ENCODE measurements at places on chromosomes 2 and 18.

DNA sequence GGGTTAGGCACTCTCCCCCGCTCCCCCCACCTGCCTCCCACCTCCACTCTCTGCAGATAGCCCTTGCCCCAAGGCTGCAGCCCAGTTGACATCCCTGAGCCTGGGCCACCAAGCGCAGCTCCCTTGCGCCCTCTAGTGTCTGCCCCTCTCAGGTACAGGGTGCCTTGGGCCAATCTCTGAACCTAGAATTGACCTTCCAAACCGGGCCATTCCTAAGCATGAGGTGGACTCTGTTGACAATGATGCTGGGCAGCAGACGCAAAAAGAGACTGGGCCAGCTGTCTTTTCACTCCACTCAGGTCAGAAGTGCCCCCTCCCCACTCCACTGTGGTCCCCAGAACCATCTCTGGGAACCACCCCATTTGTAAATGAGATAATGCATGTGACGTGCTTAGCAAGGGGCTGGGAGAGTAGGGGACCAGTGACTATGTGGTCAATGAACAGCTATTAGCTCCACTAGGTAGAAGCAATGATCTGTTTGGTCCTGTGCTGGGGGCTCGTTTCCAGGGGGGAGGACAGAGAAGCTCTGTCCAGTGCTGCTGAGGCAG is 43.3 kb upstream of the PLB1 start:
- DNase-seq: peak; percentile 61

DNA sequence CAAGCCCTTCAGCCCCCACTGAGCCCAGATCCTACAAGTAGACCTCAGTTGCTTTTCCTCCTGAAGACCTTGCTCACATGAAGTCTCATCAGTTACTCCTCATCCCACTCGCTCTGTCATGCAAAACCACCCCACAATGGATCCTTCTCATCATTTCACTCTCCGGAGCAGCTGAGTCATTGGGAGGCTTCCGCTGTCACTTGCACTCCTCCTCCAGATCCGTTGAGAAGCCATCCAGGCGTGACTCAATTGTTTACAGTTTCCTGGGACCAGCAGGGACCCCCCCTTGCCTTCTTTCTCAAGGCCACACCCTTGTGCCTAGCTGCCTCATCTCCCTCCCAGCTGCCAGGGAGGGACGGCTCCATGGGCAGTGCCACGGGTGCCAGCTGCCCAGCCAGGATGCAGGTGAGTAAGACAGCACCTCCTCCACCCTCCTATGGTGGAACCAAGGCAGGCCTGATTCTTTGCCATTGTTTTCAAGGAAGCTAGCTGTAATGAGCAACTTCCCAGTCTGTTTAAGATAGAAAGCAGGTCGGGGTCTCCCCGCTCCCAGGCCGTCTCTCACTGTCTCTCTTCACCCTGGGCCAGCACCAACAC is 16.3 kb downstream of the GPR55 start:
- no peak for DNase-seq

DNA sequence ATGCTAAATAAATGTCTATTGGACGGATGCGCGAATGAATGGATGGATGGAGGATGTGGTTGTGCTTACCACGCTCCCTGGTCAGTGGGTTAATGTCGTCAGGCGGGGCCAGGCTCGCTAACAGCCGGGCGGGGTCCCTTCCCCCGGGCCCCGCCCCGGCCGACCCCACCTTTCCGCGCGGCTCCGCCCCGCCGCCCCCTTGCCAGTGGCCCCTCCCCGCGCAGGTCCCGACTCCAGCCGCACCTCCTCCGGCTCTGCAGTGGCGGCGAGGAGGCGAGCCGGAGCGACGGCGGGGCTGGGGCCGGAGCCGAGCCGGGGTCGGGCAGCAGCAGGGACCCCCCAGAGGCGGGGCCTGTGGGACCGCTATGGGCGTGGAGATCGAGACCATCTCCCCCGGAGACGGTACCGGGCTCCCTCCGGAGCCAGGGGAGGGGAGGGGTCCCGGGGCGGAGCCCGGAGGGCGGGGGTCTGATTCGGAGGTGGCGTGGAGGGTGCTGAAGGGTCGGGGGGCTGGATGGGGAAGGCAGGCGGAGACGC is at the start of gene FKBP1B:
FKBP1B (plus strand) TSS at position 257 of the 537 bp plus-strand sequence; CDS start at position 366, 109 bp downstream.
- DNase-seq: no peak

- no peak for DNase-seq
Measured at GRCh38 chr2:51018145-51018544, 13.8 kb downstream of the NRXN1 start.

DNA sequence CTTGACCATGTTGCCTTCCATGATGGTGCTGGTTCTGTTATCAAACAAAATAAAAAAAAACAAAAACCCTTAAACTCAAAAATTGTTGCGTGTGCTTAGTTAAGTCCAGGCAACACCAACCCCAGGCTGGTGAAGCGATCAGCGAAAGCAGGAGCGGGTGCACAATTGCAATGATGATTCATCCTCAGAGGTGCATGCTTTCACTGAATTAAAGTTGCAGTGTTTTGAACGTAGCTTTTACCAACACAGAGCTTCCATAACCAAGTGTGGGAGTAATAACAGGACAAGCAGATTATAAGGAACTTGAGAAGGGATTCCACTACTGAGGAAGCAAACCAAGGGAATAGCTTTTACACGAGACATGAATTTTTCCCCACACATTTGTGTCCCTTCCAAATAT is 39.7 kb upstream of the RAPH1 start:
- DNase-seq: no peak

DNA sequence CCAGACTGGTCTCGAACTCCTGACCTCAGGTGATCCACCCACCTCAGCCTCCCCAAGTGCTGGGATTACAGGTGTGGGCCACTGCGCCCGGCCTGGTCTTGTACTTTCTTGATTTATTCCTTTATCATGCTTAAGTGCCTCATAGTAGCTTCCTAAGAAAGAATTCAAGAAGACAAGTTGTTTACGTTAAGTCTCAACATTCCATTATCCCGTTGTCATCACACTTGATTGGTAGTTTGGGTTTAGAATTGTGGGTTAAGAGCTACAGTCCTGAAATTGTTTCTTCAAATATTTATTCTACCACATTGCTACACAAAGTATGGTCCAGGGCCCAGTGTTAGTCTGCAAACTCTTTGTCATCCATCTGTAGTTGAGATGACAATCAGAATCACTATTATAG is 194.0 kb downstream of the VWC2L start:
- no peak for DNase-seq

GRCh38 chr2:59589881-59590280 is 963.6 kb downstream of the BCL11A start:
- no peak for DNase-seq

GRCh38 chr2:168416555-168416954 is 39.5 kb upstream of the CERS6 start:
- no peak for DNase-seq

GRCh38 chr2:47075361-47076125 is 79.6 kb downstream of the STPG4 start:
- DNase-seq: no peak

DNA sequence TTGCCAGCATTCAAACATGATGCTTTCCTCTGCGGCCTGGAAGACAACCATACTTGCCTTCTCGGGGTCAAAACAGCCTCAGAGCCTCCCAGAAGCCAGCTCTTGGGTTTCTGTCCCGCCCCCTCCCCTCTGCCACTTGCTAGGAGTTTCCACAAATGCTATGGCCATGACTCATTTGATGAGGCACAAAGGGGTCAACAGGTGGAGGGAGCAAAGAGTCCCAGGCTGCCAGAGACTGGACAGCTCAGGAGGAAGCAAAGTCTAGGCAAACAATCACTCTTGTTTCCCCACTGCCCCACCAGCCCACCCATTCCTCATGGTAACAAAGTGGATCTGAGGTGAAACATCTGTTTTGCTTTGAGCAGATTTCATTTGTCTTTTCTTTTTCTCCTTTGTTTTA is 551.1 kb downstream of the TNS1 start:
- DNase-seq: no peak

GRCh38 chr2:160292225-160292624 is 92.2 kb upstream of the ITGB6 start:
- DNase-seq: no peak

DNA sequence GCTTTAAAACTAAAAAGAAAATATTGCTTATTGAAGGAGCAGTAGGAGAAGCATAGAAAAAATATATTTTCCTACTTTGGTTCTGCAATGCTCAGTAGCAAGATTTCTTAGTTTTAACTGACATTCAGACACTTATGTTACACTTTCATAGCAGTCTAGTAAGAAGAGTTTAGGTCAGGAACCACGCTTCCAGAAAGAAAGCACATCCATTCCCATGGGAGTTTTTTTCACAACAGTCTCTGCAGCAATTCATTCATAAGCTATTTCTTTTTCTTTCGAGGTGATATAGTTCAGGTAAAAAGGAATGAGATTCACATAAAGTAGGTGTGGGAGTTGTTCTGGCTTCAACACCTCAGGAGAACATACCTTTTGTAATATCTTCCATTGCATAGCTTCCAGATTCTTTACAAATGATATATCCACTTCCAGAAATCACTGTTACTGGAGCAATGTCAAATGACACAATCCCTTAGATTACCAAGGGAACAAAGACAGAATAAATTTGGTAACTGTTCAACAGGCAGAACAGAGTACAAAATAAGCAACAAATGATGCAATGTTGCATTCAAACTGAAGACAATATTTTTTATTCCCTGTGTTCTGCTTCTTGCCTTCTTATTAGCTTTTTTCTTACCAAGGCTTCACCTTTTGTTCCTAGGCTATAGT is 95.2 kb upstream of the GULP1 start:
- DNase-seq: no peak

GRCh38 chr2:208373460-208374089 is 33.0 kb upstream of the PTH2R start:
- DNase-seq: peak; percentile 52

DNA sequence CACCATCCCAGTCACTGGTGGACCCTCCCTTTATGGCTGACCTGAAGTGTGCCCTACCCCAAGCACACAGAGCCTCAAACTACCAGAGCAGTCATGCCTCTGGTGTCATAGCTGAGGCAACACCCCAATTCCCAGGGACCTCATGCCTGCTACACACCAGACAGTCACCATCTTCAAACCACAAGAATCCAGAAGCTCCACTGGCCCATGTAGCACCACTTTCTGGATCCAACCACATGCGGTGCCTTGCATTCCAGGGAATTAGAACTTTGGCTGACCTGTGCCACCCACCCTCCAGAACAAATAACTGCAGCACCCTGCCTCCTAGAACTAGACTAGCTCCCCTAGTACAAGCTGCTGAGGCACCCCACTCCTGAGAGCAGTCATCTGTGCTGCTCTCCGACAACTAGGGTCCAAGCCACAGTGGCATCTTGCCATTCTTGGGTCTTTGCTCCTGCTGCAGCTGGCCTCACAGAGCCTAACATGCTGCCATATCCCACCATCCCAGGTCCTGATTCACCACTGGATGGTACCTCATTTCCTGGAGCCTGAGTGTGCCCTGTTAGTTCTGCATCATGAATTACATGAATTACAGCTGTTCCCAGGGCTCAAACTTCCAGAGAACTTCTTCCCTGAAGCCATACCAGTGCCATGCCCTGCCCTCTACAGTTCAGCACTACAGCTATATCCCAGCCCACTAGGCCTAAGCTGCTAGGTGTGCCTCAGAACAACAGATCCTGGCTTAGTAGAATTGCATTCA is 243.8 kb upstream of the CHST9 start:
- no peak for DNase-seq

GRCh38 chr2:18959952-18960717 is 370.8 kb upstream of the NT5C1B start:
- no peak for DNase-seq

GRCh38 chr2:1690056-1690775 is 54.1 kb downstream of the PXDN start:
- no peak for DNase-seq

- DNase-seq: peak; percentile 43
Measured at GRCh38 chr2:39379643-39380524, 57.2 kb downstream of the MAP4K3 start.

- peak; percentile 78 for DNase-seq
Measured at GRCh38 chr2:25341753-25342371, at the start of gene DNMT3A. DNMT3A (minus strand) TSS chr2:25341925; CDS start chr2:25313984, 27,941 bp downstream.

DNA sequence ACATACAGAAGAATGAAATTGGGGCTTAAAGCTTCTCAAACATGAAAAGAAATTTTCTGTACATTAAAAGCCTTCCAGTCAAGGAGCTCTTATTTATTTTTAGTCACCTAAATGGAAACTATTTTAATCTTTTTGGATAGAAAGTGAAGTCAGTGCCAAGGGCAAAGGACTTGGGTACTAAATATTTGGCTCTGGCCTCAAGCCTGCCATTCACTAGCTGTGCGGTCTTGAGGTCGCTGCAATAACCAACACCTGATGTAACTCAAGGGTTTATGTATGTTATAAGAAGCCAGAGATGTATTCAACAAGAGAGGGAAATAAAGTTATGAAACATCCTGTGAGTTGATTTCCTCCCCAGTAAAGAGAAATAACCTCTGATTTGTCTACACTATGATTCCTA is 49.5 kb upstream of the LRATD1 start:
- DNase-seq: no peak

- no peak for DNase-seq
Measured at GRCh38 chr2:221442128-221442527, 130.0 kb downstream of the EPHA4 start.

- no peak for DNase-seq
Measured at GRCh38 chr18:13730481-13730880, 4.0 kb downstream of the RNMT start.

DNA sequence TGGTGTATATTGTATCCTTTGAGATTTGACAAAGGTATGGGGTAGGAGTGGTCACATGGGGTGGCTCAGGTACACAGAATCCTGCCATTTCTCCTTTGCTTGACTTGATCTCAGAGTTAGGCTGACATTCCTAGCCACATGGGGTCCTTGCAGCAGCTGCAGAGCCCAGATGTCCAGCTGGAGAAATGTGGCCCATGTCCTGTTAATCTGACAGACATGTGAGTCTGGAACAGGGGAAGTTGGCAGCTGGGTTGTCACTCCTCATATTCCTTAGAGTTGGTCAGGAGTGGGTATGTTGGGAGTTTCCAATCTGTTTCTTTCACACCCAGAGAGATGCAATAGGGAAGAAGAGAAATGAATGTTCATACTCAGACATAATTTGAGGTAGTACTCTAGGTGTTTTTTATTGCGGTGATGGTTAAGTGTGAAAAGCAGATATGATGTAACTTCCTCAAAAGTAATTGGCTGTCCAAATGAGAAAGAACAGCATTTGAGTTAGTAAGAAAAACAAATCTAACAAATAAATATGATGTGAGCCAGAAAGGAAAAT is 402.6 kb upstream of the MEIS1 start:
- DNase-seq: no peak

GRCh38 chr2:96769814-96770213 is 9.1 kb downstream of the CNNM4 start:
- DNase-seq: no peak

DNA sequence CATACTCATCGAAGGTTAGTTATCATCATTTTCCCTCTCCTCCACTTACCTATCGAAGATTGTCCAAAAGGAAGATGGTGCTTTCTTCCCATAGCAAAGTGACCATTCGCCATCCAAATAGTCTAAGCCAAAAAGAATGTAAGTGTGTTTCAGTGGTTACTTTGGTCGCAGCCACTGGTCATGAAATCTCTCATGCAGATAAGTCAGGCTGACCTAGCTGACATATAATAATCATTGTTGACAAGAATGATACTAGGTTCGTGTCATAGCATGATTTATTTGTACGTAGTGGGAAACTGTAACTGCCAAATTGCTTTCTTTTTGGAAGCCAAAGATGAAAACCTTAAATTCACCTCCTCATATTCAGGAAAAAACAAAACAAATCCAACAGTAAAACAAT is 89.6 kb upstream of the PMAIP1 start:
- no peak for DNase-seq

- no peak for DNase-seq
Measured at GRCh38 chr2:144509001-144509878, 10.7 kb downstream of the ZEB2 start.

GRCh38 chr2:32832821-32833220 is 113.9 kb upstream of the LTBP1 start:
- DNase-seq: no peak

- no peak for DNase-seq
Measured at GRCh38 chr2:169221745-169222369, 140.5 kb downstream of the LRP2 start.
